Activated naive CD8-positive, alpha-beta T cell treated with anti-CD3 and anti-CD28 coated beads, Interleukin-2, amount 10 ng/mL, durations not matched to agents 7 days and 5 days (primary cell): ENCODE measurements at places on chromosomes 2 and 18.

- DNase-seq = no peak
Observed at GRCh38 chr2:95551055-95551568, 40.7 kb upstream of the TRIM43 start.

- no peak for DNase-seq
Observed at GRCh38 chr2:85712849-85713612, 18.9 kb downstream of the GNLY start.

- no peak for DNase-seq
Observed at GRCh38 chr18:67159662-67160061, 356.9 kb downstream of the DSEL start.

GRCh38 chr2:194559964-194560363 lies 1097.1 kb upstream of the SLC39A10 start:
- DNase-seq = no peak

DNA sequence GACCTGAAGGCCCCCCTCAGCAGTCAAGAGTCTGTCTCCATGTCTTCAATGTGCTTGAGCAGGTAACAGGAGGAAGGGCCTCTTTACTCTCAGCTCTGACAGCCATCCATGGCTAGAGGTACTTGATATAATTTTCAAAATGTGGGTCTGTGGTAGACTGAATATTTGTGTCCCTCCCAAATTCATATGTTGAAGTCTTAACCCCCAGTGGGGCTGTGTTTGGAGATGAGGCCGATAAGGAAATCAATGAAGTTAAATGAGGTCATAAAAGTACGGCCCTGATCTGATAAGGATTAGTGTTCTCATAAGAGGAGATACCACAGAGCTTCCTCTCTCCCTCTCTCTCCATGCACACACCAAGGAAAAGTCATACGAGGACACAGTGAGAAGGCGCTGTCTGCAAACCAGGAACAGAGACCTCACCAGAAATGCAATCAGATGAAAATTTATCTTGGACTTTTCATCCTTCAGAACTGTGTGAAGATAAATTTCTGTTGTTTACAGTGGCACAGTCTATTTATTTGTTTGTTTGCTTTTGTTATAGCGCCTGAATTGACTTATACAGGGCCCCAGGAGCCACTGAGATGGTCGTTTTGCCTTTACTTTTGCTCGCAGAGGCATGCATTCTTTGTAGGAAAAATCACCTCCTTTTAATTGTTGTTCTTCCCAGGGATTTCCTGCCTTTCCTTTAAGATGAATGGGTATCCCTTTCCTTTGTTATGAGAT lies 274.8 kb upstream of the TRIB2 start:
- DNase-seq = no peak

DNA sequence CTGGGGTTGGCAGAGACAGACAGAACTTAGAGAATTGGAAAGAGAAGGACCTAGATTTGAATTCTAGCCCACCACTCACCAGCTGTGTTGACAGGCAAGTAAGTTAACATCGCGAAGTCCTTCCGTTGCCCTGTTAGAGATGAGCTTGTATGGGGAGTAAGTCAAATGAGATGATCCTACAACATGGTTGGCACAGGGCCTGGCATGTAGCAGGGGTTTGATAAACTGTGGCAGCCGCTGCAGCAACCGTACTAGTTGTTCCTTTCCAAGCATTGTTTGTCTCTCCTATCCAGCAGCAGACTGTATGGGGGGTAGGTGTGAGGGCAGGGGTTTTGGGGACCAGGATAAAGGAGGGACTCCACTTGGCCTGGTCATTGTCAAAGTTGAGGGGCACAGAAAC lies 16.0 kb downstream of the TET3 start:
- no peak for DNase-seq

DNA sequence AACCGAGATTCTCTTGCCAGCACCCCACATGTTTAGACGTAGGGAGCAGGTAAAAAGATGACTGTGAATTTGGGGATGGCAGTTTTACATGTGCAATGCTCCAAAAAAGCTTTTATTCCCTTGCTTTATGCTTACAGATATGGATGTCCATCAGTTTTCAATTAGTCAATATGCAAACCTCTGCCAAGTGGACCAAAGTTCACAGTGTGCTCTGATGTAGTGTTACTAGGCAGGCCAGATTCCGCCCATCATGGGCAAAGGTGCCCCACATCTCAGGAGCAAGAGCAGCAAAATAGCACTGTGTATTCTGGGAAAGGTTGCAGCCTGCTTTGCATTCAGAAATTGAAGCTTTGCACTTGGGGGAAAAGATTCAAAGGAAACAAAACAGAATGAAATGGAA lies 329.7 kb upstream of the ZEB2 start:
- DNase-seq = no peak

GRCh38 chr2:163735685-163736432 lies at the start of gene FIGN:
TSS of gene FIGN (minus strand) at chr2:163736008. CDS start at chr2:163734927, 1,081 bp downstream.
- DNase-seq = no peak

- no peak for DNase-seq
Observed at GRCh38 chr2:20440001-20440560, 6.8 kb upstream of the RHOB start.

DNA sequence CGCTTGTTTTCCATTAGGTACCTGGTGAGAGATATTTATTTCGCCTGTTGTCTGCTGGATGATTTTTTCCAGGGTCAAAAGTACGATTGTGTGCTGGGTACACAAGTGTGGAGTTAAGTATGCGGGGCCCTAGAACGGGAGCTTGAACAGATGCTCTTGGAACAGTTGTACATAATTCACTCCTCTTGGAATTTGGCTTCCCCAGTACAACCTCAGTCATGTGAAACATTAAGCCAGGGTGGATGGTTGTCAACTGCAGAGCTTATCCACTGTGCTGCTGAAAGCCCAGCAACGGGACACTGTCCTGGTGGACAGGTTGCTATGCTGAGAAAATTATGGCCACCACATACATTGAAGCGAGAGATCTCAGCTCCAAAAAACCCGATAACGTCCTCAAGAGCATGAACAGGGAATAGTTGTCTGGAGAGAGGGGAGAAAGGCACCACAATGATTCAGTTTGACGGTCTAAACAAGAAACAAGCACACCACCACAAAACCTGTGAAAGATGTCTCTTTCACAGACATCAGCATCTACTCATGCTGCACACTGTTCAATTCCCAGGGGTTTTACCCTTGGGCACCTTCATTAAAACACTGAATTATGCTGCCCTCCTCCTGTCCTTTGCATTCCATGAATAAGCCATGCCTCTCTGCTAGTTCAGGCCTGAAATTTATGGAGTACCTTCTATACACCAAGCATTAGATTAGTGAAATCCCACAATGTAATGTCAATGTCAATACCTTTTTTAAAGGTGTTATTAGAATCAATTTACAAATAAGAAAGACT lies 176.8 kb upstream of the TRIB2 start:
- DNase-seq = no peak

DNA sequence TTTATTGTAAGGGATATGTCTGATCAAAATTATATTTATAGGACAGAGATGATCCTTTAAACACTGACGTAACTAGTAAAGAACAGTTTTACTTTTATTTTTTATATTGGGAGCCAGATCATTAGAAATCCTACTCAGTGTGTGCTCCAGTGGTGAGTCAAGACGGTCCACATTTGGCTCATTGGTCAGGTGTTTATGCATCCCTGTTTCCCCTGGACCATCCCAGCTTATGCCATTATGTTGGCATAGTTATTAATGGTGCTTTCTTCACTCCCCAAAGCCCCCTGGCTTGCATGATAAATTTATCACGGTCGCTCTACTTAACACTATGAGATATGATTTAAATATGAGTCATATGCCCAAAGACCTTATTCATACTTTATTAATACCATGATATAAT lies 293.4 kb downstream of the XIRP2 start:
- no peak for DNase-seq

GRCh38 chr2:217672472-217672871 lies 330.3 kb downstream of the TNS1 start:
- DNase-seq = no peak

DNA sequence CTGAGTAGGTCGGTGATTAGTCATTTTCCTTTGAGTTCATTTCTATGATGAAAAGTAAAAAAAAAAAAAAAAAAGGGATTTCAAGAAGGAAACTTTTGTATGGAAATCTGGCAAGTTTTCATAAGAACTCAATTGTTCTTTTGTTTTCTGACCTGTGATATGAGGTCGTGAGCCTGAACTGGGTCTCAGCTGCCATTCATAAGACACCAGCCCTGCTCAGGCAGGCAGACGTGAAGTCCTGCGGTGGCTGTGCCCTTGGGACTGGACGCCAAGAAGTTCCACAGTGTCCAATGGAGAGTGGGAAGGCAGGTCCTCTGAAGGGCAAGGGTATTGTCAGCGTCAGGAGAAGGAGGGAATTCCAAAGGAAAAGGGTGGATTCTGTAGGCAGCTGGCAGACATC lies 183.9 kb downstream of the NCK2 start:
- no peak for DNase-seq

DNA sequence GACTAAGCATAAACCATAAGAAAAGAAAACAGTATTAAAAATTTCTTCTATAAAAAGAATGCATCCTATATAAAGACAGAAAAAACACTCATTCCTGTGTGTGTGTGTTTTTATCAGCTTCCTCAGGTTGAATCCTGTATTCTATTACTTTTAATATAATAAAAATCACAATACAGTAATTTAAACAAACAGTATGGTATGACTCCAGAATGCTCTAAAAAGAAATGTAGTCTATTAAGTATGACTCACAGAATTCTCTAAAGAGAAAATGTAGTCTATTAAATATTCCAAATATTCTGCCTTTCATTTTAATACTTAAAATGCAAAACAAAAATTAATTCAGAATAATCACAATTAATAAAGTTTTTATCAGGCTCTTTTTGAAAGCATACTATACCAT lies 19.8 kb downstream of the CCDC88A start:
- DNase-seq = no peak

- no peak for DNase-seq
Observed at GRCh38 chr2:174931724-174932123, 73.5 kb downstream of the CHN1 start.

DNA sequence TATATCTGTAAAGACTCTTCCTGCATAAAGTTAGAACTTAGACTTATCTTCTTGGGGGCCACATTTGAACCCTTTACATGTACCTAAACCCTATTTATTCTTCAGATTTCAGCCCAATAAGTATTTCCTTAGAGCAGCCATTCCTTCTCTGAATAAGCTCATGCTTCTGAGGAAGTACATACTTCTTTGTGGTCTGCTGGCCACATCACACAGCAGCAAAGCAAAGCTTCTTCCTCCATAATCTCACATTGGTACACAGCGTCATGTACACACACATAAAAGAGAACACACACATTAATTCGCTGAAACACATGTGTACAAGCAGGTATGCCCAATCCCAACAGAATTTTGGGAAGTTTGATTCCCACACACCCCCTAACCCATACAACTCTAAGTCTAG lies 331.0 kb downstream of the CDH2 start:
- DNase-seq = no peak

GRCh38 chr18:74291472-74291770 lies 342 bp downstream of the CYB5A start:
- no peak for DNase-seq

- no peak for DNase-seq
Observed at GRCh38 chr2:119820275-119820674, 60.6 kb downstream of the PTPN4 start.
